Epithelial cell of proximal tubule (primary cell): ENCODE measurements at places on chromosomes 7 and 10. TPM values are rescaled to one million over a fixed set of nuclear protein-coding genes. Genes with fewer than 3 reads are reported as not detected.

DNA sequence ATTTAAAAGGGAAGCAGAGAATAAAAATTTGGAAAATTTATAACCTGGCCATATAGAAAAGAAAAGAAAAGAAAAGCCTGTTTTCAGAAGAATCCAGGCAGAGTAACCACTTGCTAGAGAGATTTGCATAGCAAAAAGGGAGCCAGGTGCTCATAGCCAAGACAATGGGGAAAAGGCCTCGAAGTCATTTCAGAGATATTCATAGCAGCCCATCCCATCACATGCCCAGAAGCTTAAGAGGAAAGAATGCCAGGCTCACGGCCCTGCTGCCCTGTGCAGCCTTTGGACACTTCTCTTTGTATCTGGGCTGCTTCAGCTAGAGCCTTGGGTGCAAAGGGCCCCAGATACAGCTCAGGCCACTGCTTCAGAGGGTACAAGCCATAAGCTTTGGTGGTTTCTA is 159.8 kb downstream of the CCDC7 start:
- DNase-seq = no peak

GRCh38 chr7:46291050-46291438 is 370.0 kb upstream of the IGFBP3 start:
- no peak for DNase-seq

AKR1B1 gene
- 134 and 277 TPM in 2 replicates for total RNA-seq

GRCh38 chr10:124697837-124698544 is 46.2 kb downstream of the FAM53B start:
- DNase-seq = no peak
